ENCODE measurements at places on chromosomes 2 and 18. TPM values are rescaled to one million over a fixed set of nuclear protein-coding genes. Genes with fewer than 3 reads are reported as not detected.

Gene SIGLEC15
- total RNA-seq: not detected

GRCh38 chr2:172395503-172395902 lies 31.9 kb upstream of the ITGA6 start:
- no peaks in the 10 kb centered on the region for H3K36me3 ChIP-seq
- no peaks in the 10 kb centered on the region for H3K4me1 ChIP-seq
- H3K4me3 ChIP-seq: no peak overlapping the region
- no peak for DNase-seq
- H3K27ac ChIP-seq: no peak overlapping the region

DNA sequence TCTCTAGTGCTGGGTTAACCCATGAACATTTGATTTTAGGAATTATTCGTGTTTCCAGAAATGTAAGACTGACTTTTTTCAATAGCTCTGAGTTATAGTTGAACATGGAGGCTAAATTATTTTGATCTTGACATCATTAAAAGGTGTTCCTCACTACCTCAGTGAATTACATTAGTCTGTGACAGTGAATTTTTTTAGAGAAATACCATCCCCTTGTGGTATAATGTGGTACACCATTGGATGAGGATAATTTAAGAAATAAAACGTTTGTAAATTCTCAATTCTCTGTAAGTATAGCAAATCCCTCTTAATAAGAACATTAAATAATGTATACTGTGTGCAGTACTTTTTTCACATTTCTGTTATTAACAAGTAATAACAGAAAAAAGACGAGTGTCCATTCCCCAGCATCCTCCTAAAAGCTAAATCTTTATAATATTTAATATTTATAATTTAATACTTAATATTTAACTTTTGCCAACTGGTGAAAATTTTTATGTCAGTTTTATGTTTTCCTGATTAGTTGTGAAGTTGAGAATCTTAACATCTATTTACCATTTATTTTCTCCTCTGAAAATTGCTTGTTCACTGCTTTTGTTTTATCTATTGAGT lies 70.3 kb upstream of the CWC22 start:
- no peak overlapping the region for H3K4me3 ChIP-seq
- H3K4me1 ChIP-seq: peaks cover 3% of the 10 kb centered on the region
- no peaks in the 10 kb centered on the region for H3K36me3 ChIP-seq
- H3K27me3 ChIP-seq: no peaks in the 10 kb centered on the region

- no peak for DNase-seq
- H3K27me3 ChIP-seq: no peaks in the 10 kb centered on the region
- peak overlapping the region; percentile 79 for H3K4me3 ChIP-seq
- no peaks in the 10 kb centered on the region for H3K36me3 ChIP-seq
- no peak overlapping the region for H3K27ac ChIP-seq
Observed at GRCh38 chr2:164620457-164620856, 825 bp downstream of the GRB14 start.

- H3K36me3 ChIP-seq: peaks cover 29% of the 10 kb centered on the region
- DNase-seq: no peak
- no peak overlapping the region for H3K27ac ChIP-seq
- H3K4me3 ChIP-seq: no peak overlapping the region
- no peaks in the 10 kb centered on the region for H3K4me1 ChIP-seq
- no peaks in the 10 kb centered on the region for H3K27me3 ChIP-seq
Observed at GRCh38 chr2:222603501-222603900, 52.4 kb downstream of the FARSB start.
